ENCODE measurements at places on chromosomes 6 and 20. TPM values are rescaled to one million over a fixed set of nuclear protein-coding genes. Genes with fewer than 3 reads are reported as not detected.

TRIM10 gene
- total RNA-seq, result 0.22 TPM

GRCh38 chr20:58014628-58015315, 213.7 kb downstream of the ANKRD60 start:
- H3K36me3 ChIP-seq, result peaks cover 2% of the 10 kb centered on the region
- no peak overlapping the region for H3K27ac ChIP-seq
- peaks cover 8% of the 10 kb centered on the region for H3K4me1 ChIP-seq

GRCh38 chr6:46190889-46191288, 20.1 kb upstream of the ENPP5 start:
- H3K4me1 ChIP-seq, result no peaks in the 10 kb centered on the region
- H3K36me3 ChIP-seq, result no peaks in the 10 kb centered on the region
- H3K27me3 ChIP-seq, result no peaks in the 10 kb centered on the region

- peak overlapping the region; percentile 68 for H3K27ac ChIP-seq
- H3K4me3 ChIP-seq, result peak overlapping the region; percentile 86
- peaks cover 21% of the 10 kb centered on the region for H3K4me1 ChIP-seq
- H3K36me3 ChIP-seq, result peaks cover 39% of the 10 kb centered on the region
These were observed 971 bp downstream of the RBCK1 start for GRCh38 chr20:408843-409696.

GRCh38 chr20:15257569-15257870, 920.1 kb upstream of the FLRT3 start:
- no peaks in the 10 kb centered on the region for H3K27me3 ChIP-seq
- no peak overlapping the region for H3K4me3 ChIP-seq
- no peak overlapping the region for H3K27ac ChIP-seq

DDO gene
- not detected for total RNA-seq

CST9L gene
- not detected for total RNA-seq

DNA sequence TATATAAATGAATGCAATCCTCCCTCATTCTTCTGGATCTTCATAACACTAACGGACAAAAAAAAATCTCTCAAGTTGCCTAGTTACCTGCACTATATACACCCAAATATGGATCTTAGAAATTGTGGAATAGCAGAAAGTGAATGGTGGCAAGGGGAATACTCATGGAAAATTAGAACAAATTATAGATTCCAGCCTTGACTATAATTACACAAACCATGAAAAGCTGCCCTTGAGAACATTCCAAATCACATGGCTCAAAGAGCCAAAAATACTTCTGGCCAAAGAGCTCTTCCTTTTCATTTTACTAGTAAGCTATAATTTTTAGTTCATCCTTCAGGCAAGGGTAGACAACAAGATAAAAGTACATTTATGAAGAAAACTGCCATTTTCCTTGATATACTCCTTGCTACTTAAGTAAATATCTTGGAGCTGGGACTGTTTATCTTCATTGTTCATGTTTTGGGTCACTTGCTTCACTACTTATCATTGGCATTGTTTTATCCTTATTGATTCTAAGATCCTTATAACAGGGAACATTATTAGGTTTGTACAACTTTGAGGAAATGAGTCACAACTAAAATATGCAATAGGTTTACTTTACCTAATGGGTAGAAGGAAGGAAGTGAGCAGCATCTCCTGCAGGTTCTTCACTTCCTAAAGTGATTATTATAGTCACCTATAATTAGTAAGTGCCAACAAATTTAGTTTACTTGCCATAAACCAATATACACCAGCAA, 6.4 kb upstream of the MTRES1 start:
- H3K4me3 ChIP-seq, result no peak overlapping the region
- no peaks in the 10 kb centered on the region for H3K36me3 ChIP-seq
- no peak for DNase-seq

GRCh38 chr6:16947375-16948015, 154.4 kb upstream of the STMND1 start:
- peak overlapping the region; percentile 48 for H3K27ac ChIP-seq
- no peaks in the 10 kb centered on the region for H3K27me3 ChIP-seq
- H3K4me3 ChIP-seq, result no peak overlapping the region
- H3K36me3 ChIP-seq, result no peaks in the 10 kb centered on the region

DNA sequence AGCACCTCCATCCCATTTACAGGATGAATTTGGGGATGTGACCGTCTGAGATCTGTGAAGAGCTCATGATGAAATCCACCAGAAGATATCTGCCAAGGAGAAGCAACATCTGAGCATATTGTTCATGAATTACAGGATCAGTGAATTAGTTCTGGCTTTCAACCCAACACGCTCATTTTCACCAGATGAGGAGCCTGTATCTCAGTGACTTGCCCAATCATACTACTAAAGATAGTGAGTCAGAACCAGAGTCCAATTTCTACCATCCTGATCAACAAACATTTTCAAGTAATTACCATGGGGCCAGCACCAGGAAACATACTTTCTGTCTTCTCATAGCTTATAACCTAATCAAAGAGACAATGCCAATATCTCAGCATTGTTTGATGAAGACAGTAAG, 116.6 kb downstream of the ZDHHC14 start:
- no peak overlapping the region for H3K27ac ChIP-seq
- H3K4me3 ChIP-seq, result no peak overlapping the region
- no peak for DNase-seq

DNA sequence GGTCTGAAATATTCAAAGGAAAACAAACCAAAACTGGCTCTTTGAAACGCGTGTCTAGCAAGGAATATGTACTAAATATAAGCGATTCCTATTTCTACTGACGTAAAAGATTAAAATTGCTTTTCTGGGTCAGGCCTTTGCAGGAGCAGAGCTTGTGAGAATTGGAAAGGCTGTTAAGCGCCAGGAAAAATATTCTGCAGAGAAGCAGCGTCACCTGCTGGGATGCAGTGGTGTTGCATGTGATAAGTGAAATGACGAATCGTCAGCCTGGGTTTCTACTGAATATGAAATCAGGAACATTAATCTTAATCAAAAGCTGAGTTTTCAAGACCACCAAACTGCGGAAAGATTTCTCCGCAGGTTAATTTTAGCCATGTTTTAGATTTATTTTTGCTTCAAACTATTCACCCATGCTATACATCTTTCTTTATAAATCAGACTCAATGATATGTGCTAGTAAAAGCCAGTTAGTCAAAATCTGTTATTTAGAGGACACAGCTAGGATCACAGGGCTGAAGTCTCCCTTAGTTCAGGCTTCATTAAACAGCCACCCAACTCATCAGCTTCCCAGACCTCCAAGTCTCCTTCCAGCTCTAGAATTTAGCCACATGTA, 67.4 kb downstream of the ALDH8A1 start:
- no peak overlapping the region for H3K27ac ChIP-seq
- H3K4me1 ChIP-seq, result no peaks in the 10 kb centered on the region
- no peak overlapping the region for H3K4me3 ChIP-seq
- H3K27me3 ChIP-seq, result no peaks in the 10 kb centered on the region
- H3K36me3 ChIP-seq, result no peaks in the 10 kb centered on the region
- peak; percentile 73 for DNase-seq

- no peak overlapping the region for H3K4me3 ChIP-seq
- no peaks in the 10 kb centered on the region for H3K36me3 ChIP-seq
- no peak for DNase-seq
- peaks cover 15% of the 10 kb centered on the region for H3K4me1 ChIP-seq
- H3K27ac ChIP-seq, result no peak overlapping the region
These were observed 11.8 kb upstream of the KCNQ2 start for GRCh38 chr20:63484236-63484635.

EDEM2 gene
- 24.2 TPM for total RNA-seq

- no peaks in the 10 kb centered on the region for H3K27me3 ChIP-seq
- DNase-seq, result no peak
- no peaks in the 10 kb centered on the region for H3K4me1 ChIP-seq
- H3K36me3 ChIP-seq, result peaks cover 3% of the 10 kb centered on the region
- no peak overlapping the region for H3K27ac ChIP-seq
These were observed 510.5 kb downstream of the PHF3 start for GRCh38 chr6:64146094-64146493.

DNA sequence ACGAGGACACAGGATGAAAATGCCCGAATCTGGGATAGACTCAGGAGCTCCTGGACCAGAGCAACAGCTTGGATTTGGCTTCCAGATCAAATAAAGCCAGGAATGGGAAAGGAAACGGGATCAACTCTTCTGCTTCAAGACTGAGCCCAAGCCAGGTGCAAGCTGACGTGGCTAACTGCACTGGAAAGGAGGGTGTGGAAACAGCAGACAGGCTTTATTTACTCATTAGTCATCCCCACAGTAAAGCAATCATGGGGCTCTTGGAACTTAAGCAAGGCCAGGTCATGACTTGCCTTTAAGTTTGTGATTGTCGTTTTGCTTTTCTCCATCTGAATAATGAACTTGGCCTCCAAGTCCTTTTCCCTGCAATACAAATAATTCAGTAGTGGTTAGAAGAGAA, 45.2 kb downstream of the KIF16B start:
- peak overlapping the region; percentile 23 for H3K27ac ChIP-seq
- H3K4me1 ChIP-seq, result peaks cover 38% of the 10 kb centered on the region
- DNase-seq, result no peak
- H3K27me3 ChIP-seq, result no peaks in the 10 kb centered on the region
- H3K36me3 ChIP-seq, result peaks cover 30% of the 10 kb centered on the region
- no peak overlapping the region for H3K4me3 ChIP-seq

KCNS1 gene
- 1.2 TPM for total RNA-seq

DNA sequence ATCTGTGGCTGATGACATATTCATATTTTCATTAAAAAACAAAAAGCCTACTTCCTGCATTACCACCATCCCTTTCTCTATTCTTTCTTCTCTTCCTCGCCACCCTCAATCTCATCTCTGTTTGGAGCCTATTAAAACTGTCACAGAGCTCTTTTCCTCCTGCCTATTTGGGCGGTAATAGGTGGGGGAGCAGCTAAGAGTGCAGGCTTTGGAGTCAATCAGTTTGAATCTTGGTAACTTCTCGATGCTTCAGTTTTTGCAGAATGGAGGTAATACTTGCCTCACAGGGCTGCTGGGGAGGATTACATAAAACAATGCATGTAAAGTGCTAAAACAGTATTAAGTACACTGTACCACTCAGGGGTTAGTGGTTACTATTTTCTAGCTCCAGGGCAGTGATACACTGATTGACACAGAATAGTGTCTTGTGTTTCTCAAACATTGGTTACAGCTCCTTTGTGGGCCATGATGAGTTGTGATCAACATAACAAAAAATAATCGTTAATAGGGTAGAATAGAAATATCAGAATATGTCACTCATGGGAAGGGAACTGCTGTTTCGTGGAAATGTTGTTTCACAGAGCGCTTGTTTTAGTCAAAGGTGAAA, 14.0 kb downstream of the GCLC start:
- no peak overlapping the region for H3K4me3 ChIP-seq
- peak overlapping the region; percentile 83 for H3K27ac ChIP-seq
- H3K36me3 ChIP-seq, result peaks cover 3% of the 10 kb centered on the region
- H3K27me3 ChIP-seq, result no peaks in the 10 kb centered on the region

SNRPB2 gene
- total RNA-seq, result 76.5 TPM

GRCh38 chr6:121873595-121873994, 438.1 kb downstream of the GJA1 start:
- H3K4me1 ChIP-seq, result no peaks in the 10 kb centered on the region
- DNase-seq, result no peak
- H3K4me3 ChIP-seq, result no peak overlapping the region
- peaks cover 18% of the 10 kb centered on the region for H3K36me3 ChIP-seq
- no peaks in the 10 kb centered on the region for H3K27me3 ChIP-seq

SLC44A4 gene
- total RNA-seq, result 3.5 TPM

GRCh38 chr6:5663259-5663658, 343.5 kb downstream of the NRN1 start:
- no peak for DNase-seq
- peaks cover 25% of the 10 kb centered on the region for H3K4me1 ChIP-seq
- H3K27ac ChIP-seq, result no peak overlapping the region
- no peak overlapping the region for H3K4me3 ChIP-seq
- H3K36me3 ChIP-seq, result no peaks in the 10 kb centered on the region
- H3K27me3 ChIP-seq, result no peaks in the 10 kb centered on the region

IL20RA gene
- total RNA-seq, result 1.3 TPM

SDCBP2 gene
- 3.3 TPM for total RNA-seq

- H3K27me3 ChIP-seq, result peaks cover 33% of the 10 kb centered on the region
- H3K36me3 ChIP-seq, result no peaks in the 10 kb centered on the region
- DNase-seq, result peak; percentile 45
- H3K4me1 ChIP-seq, result peaks cover 25% of the 10 kb centered on the region
These were observed 2.2 kb downstream of the NOL4L start for GRCh38 chr20:32582659-32583580.

- H3K4me3 ChIP-seq, result no peak overlapping the region
- no peaks in the 10 kb centered on the region for H3K36me3 ChIP-seq
- no peaks in the 10 kb centered on the region for H3K27me3 ChIP-seq
- DNase-seq, result no peak
These were observed 246.9 kb upstream of the PRDM1 start for GRCh38 chr6:105839266-105839665.

DNA sequence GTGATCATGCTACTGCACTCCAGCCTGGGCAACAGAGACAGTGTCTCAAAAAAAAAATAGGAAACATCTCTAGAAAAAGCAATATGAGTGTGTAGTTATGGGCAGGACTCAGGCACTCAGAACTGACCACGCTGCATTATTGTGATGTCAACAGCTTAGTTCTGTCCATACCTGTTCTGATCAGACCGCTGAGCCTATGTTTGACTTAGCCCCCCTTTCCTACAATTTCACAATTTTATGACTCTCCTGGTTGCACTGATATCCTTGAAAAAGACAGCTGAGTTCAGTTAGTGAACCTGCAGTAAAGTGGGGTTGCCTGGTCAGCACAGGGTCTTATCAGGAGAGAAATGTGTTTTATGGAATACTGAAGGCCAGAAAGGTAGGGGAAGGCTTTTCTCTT, 37.8 kb upstream of the PRDM1 start:
- peaks cover 35% of the 10 kb centered on the region for H3K4me1 ChIP-seq
- DNase-seq, result no peak
- no peak overlapping the region for H3K4me3 ChIP-seq
- no peaks in the 10 kb centered on the region for H3K36me3 ChIP-seq
- peaks cover 26% of the 10 kb centered on the region for H3K27me3 ChIP-seq

DNA sequence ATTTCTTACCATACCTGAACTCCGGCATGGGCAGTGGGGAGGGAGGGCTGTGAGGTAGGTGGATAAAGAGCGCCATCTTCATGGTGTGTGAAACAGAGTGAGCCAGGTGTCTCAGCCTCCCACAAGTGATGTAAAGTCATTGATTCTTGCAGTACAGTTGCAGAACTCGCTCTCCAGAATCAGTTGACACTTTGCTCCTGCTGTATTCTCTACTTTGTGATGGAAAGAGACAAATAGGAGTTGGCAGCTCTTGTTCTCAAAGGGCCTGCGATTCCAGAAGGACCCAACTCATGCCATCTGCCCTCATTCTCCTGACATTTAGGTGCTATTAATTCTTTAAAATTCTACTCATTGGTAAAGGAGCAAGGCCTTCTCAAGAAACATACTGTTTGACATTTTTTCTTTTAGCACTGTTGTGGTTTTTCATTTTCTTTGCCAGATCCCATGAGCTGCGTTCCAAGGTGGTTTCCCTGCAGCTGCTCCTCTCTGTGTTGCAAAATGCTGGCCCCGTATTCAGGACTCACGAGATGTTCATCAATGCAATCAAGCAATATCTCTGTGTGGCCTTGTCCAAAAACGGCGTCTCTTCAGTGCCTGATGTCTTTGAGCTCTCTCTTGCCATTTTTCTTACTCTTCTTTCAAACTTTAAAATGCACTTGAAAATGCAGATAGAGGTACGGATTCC, 49.3 kb downstream of the ARFGEF2 start:
- no peak overlapping the region for H3K27ac ChIP-seq
- no peak for DNase-seq
- H3K4me3 ChIP-seq, result no peak overlapping the region
- peaks cover 54% of the 10 kb centered on the region for H3K36me3 ChIP-seq
- H3K4me1 ChIP-seq, result no peaks in the 10 kb centered on the region
